ENCODE measurements at places on chromosomes 5 and 9. TPM values are rescaled to one million over a fixed set of nuclear protein-coding genes. Genes with fewer than 3 reads are reported as not detected.
A peak's percentile ranks its signal among the peaks of the same experiment; 100 is the strongest.

GRCh38 chr5:42555010-42555409 lies 131.8 kb downstream of the GHR start:
- H3K36me3 ChIP-seq, result no peaks in the 10 kb centered on the region
- H3K27me3 ChIP-seq, result peaks cover 1% of the 10 kb centered on the region

DNA sequence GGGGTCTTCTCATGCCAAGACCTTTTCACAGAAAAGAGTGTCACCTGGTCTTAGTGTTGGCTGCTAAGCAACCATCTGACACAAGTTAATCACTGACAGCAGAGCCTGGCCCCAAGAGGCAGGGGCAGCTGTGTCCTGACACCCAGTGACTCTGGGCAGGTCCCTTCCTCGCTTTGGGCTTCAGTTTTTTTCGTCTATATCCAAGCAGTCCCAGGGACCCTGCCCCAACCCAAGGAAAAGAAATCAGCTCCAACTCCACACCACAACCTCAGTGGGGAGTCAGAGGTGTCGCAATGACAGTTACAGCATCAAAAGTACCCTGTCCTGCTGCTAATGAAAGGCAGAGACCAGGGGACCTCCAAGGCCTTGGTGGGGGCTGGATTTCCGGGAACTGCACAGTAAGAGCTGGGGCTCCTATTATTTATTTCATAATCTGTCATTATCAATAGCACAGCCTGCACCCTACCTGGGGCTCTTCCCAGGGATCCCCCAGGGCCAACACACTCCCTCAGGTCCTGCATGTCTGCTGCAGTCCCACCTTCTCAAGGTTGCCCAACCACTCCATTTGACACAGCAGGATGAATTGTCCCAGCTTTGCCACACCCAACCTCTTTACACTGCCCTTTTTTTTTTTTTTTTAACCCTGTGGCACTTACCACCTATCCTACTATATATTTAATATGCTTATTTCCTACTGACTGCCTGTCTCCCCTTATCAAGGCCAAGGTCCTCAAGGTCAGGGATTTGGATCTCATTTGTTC lies 9.4 kb downstream of the ANKS6 start:
- no peaks in the 10 kb centered on the region for H3K4me1 ChIP-seq
- no peak overlapping the region for H3K4me3 ChIP-seq
- no peaks in the 10 kb centered on the region for H3K27me3 ChIP-seq
- H3K27ac ChIP-seq, result no peak overlapping the region

GRCh38 chr5:164799391-164799790 lies 1294.0 kb downstream of the MAT2B start:
- H3K4me3 ChIP-seq, result no peak overlapping the region
- H3K4me1 ChIP-seq, result no peaks in the 10 kb centered on the region
- H3K27me3 ChIP-seq, result no peaks in the 10 kb centered on the region
- H3K36me3 ChIP-seq, result no peaks in the 10 kb centered on the region

GRCh38 chr5:134620634-134621033 lies 12.0 kb downstream of the SAR1B start:
- DNase-seq, result no peak
- H3K4me3 ChIP-seq, result no peak overlapping the region
- H3K27me3 ChIP-seq, result no peaks in the 10 kb centered on the region
- H3K4me1 ChIP-seq, result no peaks in the 10 kb centered on the region
- H3K36me3 ChIP-seq, result peaks cover 54% of the 10 kb centered on the region
- H3K27ac ChIP-seq, result no peak overlapping the region

DNA sequence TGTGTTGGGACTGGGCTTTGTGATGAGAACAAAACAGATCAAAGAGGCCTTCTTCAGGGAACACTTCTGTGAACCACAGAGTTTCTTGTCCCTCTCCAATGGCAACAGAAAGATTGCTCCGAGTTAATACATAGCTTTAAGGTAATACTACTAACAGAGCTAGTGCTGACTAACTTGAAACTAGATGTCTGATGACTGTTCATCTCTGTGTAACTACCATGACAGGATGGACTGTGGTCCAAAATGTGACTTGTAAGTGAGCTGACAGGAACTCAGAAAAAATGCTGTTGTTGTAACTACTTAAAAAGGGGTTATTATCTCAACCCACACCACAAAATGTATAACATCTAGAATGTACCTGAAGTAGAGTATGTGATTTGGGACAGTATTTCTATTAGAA lies 630.2 kb upstream of the DMAC1 start:
- DNase-seq, result no peak
- H3K4me1 ChIP-seq, result no peaks in the 10 kb centered on the region
- no peaks in the 10 kb centered on the region for H3K36me3 ChIP-seq

DNA sequence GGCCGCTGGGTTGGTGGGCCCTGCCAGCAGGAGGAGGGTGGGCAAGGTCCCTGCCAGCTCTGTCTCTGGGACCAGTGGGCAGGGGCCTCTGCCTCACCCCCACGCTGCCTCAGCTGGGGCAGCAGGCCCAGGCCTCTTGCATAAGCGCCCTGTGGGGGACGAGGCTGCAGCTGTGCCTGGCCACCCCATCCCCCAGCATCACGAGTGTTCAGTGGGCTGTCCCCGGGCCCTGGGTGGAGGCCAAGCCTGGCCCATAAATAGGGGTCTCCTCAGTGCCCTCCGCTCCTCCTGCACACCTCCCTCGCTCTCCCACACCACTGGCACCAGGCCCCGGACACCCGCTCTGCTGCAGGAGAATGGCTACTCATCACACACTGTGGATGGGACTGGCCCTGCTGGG lies at the start of gene PTGDS:
Gene PTGDS (plus strand): TSS at position 282 of the 400 bp plus-strand sequence. CDS start 75 bp downstream, at position 357.
- no peaks in the 10 kb centered on the region for H3K27me3 ChIP-seq
- H3K4me3 ChIP-seq, result no peak within 1 kb of the TSS
- no peak for DNase-seq
- H3K36me3 ChIP-seq, result no peaks in the 10 kb centered on the region

DNA sequence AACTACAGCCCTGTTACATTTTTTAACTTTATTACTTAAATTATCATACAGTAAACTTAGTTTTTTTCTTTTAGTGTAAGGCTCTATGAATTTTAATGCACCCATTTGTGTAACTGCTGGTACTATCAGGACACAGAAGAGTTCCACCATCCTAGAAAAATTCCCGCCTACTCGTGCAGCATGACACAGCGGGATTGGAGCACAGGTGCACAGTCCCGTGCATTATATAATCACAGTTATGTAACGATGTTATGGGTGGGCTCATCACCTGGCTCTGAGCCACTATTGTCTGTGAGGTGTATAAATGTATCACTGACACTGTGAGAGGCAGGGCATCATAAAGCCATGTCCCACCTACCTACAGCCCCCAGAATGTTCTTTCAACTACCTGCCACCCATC lies 80.7 kb downstream of the DRD1 start:
- H3K4me3 ChIP-seq, result no peak overlapping the region
- DNase-seq, result no peak
- no peaks in the 10 kb centered on the region for H3K27me3 ChIP-seq
- H3K27ac ChIP-seq, result no peak overlapping the region
- no peaks in the 10 kb centered on the region for H3K36me3 ChIP-seq
- no peaks in the 10 kb centered on the region for H3K4me1 ChIP-seq

GHR gene
- total RNA-seq, result not detected

SPATA31C1 gene
- total RNA-seq, result not detected

- no peak overlapping the region for H3K27ac ChIP-seq
- H3K4me1 ChIP-seq, result no peaks in the 10 kb centered on the region
- peak; percentile 47 for DNase-seq
- no peak overlapping the region for H3K4me3 ChIP-seq
- H3K27me3 ChIP-seq, result no peaks in the 10 kb centered on the region
- no peaks in the 10 kb centered on the region for H3K36me3 ChIP-seq
Measured at GRCh38 chr9:133089271-133089671, 27.5 kb downstream of the CEL start.

- H3K4me3 ChIP-seq, result no peak overlapping the region
- H3K36me3 ChIP-seq, result no peaks in the 10 kb centered on the region
- H3K4me1 ChIP-seq, result peaks cover 39% of the 10 kb centered on the region
- H3K27me3 ChIP-seq, result no peaks in the 10 kb centered on the region
- H3K27ac ChIP-seq, result no peak overlapping the region
Measured at GRCh38 chr5:1788828-1789227, 10.8 kb downstream of the MRPL36 start.

SAXO1 gene
- 0.30 TPM for total RNA-seq

GRCh38 chr9:115192280-115192679 lies 74.3 kb upstream of the TNC start:
- no peak for DNase-seq
- no peak overlapping the region for H3K27ac ChIP-seq
- H3K36me3 ChIP-seq, result no peaks in the 10 kb centered on the region
- H3K27me3 ChIP-seq, result peaks cover 6% of the 10 kb centered on the region
- H3K4me3 ChIP-seq, result no peak overlapping the region

DNA sequence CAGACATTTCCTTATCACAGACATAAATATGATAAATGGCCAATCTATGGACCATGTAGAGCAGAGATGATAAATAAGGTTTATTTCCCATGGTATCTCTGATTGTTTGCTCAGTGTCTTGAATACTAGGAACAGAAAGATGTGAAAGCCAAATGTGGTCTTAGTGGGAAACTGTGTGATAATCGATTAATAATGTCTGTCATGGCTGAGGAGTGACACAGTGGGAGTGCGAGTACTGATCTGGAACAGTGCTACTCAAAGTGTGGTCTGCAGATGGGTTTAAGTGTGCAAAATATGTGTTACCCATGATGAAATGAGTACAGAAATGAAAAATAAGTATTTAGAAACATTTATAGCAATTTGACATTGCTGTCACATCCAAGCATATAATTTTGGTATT lies 92.5 kb downstream of the PTTG1 start:
- peaks cover 2% of the 10 kb centered on the region for H3K36me3 ChIP-seq
- H3K4me1 ChIP-seq, result peaks cover under 1% of the 10 kb centered on the region
- H3K4me3 ChIP-seq, result no peak overlapping the region
- H3K27ac ChIP-seq, result no peak overlapping the region
- H3K27me3 ChIP-seq, result no peaks in the 10 kb centered on the region

GRCh38 chr9:129550199-129550839 lies 70.6 kb downstream of the C9orf50 start:
- no peaks in the 10 kb centered on the region for H3K36me3 ChIP-seq
- no peak overlapping the region for H3K4me3 ChIP-seq
- H3K4me1 ChIP-seq, result peaks cover 11% of the 10 kb centered on the region
- H3K27ac ChIP-seq, result no peak overlapping the region
- DNase-seq, result no peak

DNA sequence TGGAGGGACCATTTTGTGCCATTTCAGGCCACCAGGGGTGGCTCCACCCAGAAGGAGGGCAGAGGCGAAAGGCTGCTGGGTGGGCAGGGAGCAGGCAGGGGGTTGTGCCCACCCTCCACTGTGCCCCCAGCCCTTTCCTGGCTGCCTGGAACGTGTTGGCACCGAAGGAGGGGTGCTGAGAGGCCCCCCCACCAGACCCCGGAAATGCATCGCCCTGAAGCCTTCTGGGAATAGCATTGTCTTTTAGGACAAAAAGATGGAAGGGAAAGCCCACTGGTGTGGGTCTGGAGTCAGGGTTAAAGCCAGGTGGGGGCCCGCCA lies 5.1 kb downstream of the NOXA1 start:
- no peak overlapping the region for H3K4me3 ChIP-seq
- H3K36me3 ChIP-seq, result no peaks in the 10 kb centered on the region
- no peaks in the 10 kb centered on the region for H3K27me3 ChIP-seq
- no peak overlapping the region for H3K27ac ChIP-seq
- H3K4me1 ChIP-seq, result peaks cover 10% of the 10 kb centered on the region

- no peak overlapping the region for H3K27ac ChIP-seq
- no peaks in the 10 kb centered on the region for H3K27me3 ChIP-seq
- H3K4me3 ChIP-seq, result no peak overlapping the region
- peaks cover 21% of the 10 kb centered on the region for H3K4me1 ChIP-seq
- peaks cover 10% of the 10 kb centered on the region for H3K36me3 ChIP-seq
Measured at GRCh38 chr9:73157811-73158210, 6.1 kb downstream of the ANXA1 start.

DNA sequence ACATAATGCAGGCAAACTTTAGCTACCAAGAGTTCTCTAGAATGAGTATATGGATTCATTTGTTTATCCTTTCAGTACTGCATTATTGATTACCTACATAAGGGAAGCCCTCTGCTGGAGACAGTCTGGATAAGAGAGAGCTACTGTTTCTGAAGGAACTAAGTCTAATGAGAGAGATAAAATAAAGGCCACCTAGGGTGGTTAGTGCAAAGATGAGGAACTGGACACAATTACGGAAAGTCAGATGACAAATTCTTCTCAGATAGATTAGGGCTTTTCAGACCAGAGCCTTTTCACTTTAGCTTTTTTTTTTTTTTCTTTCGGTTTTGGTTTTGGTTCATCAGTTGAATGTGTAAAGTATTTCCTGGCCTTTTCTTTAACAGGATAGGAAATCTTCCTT lies 31.3 kb downstream of the ISOC1 start:
- H3K27me3 ChIP-seq, result no peaks in the 10 kb centered on the region
- peak overlapping the region; percentile 79 for H3K4me3 ChIP-seq
- no peaks in the 10 kb centered on the region for H3K36me3 ChIP-seq
- peak; percentile 17 for DNase-seq
- peak overlapping the region; percentile 64 for H3K27ac ChIP-seq

- H3K4me3 ChIP-seq, result no peak overlapping the region
- H3K27me3 ChIP-seq, result no peaks in the 10 kb centered on the region
- no peak overlapping the region for H3K27ac ChIP-seq
Measured at GRCh38 chr5:5079876-5080275, 60.3 kb upstream of the ADAMTS16 start.

DNA sequence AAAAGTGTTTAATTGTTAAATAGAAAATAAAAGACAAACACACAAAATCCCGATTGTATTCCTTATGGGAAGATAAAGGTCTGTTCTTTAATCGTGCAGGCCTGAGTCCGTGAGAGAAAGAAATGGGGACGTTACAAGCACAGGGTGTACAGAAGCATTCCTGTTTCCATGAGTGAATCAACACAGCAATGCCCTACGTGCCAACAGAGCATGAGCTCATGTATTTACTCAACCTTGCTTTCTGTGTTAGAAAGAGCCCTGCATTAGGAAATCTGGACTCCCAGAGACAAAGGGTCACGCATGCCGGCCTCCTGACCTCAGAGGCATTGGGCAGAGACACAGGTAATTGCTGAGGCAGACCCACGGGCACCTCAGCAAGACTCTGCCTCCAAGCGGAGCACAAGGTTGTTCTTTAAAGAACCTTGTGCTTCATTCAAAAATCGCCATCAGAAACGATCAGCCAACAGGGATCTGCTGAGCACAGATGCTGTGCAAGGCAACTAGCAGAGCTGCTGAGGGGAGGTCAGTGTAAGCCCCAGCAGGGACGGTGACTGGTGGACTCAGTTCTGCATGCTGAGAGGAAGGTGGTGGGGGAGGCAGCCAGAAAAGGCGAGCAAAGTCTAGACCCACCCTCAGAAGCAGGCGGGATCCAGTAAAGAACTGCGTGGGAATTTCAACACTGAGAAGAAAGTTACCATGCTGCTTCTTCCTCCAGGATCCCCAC lies 101.0 kb downstream of the TLE1 start:
- no peak overlapping the region for H3K4me3 ChIP-seq
- H3K27me3 ChIP-seq, result no peaks in the 10 kb centered on the region
- H3K36me3 ChIP-seq, result no peaks in the 10 kb centered on the region
- no peak for DNase-seq
- no peaks in the 10 kb centered on the region for H3K4me1 ChIP-seq

DNA sequence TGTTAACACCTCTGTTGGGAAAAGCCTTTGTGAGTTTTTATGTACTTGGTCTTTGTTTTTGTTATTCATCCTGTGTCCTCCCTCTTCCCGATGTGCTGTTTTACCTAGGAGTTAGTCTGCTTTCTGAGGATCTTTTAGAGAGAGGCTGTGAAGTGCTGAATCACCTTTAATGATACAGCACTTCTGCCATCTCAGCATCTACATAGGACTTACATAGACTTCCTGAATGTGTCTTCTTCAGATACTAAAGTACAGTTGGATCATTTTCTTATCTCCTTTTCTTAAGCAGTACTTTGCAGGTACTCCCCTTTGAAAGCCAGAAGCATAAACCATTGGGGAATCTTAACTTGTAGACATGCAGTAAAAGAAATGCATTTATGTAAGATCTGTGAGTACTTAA lies 31.5 kb downstream of the OTULIN start:
- no peak overlapping the region for H3K27ac ChIP-seq
- peaks cover 6% of the 10 kb centered on the region for H3K4me1 ChIP-seq
- no peaks in the 10 kb centered on the region for H3K27me3 ChIP-seq
- no peak overlapping the region for H3K4me3 ChIP-seq
